CD4-positive, alpha-beta memory T cell (primary cell): ENCODE measurements at places on chromosomes 5 and 9. TPM values are rescaled to one million over a fixed set of nuclear protein-coding genes. Genes with fewer than 3 reads are reported as not detected.

SIT1 gene
- 70.2 TPM for total RNA-seq

MSX2 gene
- total RNA-seq: 0.30 TPM

ERMP1 gene
- 24.5 TPM for total RNA-seq

DMRT3 gene
- not detected for total RNA-seq
